ENCODE measurements at places on chromosomes 6 and 20. TPM values are rescaled to one million over a fixed set of nuclear protein-coding genes. Genes with fewer than 3 reads are reported as not detected.

Gene GABRR1
- not detected for total RNA-seq

Gene C20orf96
- total RNA-seq: 7.8 TPM

Gene THBS2
- not detected for total RNA-seq

DNA sequence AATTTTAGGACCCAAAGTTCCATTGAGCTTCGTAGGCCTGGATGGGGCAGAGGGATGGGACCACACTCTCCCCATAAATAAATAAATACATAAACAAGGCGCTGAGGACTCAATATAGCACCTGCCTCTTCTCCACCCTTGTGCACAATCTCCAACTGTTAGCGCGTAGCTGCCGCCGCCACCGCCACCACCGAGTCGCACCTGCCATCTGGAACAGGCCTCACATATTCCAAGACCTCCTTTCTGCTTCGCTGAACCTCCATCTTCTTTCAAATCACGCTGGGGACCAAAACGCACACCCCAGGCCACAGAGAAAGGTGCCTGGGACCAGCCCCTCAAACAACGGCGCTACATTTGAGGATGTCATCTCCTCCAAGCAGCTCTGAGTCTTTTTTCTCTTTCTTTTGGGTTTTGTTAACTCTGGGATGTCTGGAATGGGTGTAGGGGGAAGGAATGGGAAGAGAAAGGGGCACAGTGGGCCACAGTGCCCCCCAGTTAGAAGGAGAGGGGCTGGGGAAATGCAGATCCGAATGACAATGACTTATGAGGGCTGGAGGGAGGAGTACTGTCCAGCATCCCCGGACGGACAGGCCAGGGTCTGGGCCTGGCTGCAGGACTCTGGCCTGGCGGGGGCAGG lies 49.7 kb downstream of the NOL4L start:
- no peak for DNase-seq

GRCh38 chr6:61751986-61752385 lies 534.0 kb downstream of the KHDRBS2 start:
- DNase-seq: no peak

- peak; percentile 66 for DNase-seq
Measured at GRCh38 chr6:154229786-154230185, 126.8 kb downstream of the IPCEF1 start.

GRCh38 chr6:149209871-149210775 lies 107.4 kb upstream of the TAB2 start:
- no peak for DNase-seq

DNA sequence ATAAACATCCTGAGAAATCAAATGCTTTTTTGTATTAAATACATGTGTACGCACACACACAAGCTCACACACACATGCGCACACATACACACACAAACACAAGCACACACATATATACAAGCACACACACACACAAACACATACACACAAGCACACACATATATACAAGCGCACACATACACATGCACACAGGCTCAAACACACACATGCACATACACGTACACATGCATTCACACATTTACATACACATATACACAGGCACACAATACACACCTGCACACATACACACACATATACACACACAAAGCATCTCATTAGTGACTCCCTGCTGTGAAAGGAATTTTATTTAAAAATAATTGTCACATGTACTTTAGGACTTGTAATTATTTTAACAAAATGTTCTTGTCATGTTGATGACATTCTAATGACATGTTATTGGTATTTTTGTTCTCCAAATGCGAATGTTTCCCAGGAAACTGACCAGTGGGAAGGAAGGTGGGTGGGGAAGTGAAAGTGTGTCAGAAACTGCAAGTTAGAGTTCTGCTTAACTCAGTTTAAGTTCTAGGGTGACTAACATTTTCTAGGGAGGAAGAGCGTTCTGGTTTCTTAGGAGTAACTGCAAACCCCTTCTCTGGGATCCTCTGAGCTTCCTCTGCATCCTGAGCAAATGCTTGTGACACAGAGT lies 113.9 kb upstream of the ZNF217 start:
- peak; percentile 31 for DNase-seq

DNA sequence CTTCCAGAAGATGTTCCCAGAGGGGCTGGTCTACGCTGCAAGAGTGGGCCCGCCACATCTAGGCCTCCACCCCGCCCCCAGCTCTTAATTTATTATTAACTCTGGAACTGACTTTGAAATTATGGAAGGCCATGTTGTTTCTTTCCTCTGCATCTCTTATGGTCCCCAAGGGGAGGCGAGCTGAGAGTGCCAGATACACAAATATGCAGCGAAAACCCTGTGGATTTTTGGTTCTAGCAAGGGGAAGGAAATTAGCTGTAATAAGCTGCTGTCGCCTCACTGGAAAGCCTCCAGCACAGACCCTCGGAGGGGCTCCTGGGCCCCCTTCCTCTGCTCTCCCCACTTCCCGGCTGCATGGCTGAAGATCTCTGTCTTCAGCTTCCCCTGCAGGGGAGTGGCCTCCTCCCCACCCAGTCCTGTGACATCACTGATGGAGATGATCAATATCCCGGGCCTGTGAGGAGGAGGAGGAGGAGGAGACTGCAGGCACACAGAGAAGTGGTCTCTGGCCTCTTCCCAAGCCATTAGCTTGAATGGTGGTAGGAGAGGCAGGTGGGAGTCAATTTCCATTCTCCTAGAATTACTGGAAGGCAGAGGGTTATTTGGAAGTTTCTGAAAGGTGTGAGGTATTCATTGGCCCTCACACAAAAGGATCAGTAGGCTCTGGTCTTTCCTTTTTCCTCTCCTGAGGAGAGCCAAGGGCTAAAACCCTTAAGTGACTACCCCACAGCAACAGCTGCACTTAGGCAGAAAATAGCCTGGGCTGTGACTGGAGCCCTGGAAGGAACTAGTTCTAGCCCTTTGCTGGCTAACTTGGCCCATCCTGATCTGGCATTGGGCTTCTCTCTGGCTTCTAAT lies 39.7 kb upstream of the CCDC167 start:
- DNase-seq: no peak

DNA sequence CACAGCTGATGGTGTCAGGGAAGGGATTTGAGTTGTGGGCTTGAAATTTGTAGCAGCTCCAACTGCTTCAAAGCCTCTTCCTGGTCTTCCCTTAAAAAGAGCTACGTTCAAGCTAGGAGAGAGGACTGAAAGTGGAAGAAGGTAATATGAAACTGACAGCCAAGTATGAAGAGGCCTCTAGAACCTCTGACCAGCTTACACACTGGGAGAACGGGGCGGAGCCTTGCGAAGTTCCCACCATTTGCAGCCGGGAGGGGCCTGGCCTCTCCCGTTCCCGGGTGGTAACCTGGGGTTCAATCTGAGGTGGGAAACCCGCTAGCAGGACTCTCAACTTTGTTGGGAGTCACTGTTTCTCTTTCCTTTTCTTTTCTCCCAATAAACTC lies 97.8 kb upstream of the PDE10A start:
- no peak for DNase-seq

- no peak for DNase-seq
Measured at GRCh38 chr20:48335308-48336050, 492.3 kb downstream of the PREX1 start.
